Muscle of leg (tissue), 16 donors: ENCODE measurements at places on chromosomes 6 and 20. TPM values are rescaled to one million over a fixed set of nuclear protein-coding genes. Genes with fewer than 3 reads are reported as not detected.

CDH26 gene
- total RNA-seq = 0.40 TPM

- DNase-seq = no peak
Measured at GRCh38 chr20:11438412-11438811, 479.3 kb upstream of the BTBD3 start.

CAGE1 gene
- total RNA-seq = 0.04 TPM

HLA-DRB5 gene
- total RNA-seq = 8.4 TPM

DNA sequence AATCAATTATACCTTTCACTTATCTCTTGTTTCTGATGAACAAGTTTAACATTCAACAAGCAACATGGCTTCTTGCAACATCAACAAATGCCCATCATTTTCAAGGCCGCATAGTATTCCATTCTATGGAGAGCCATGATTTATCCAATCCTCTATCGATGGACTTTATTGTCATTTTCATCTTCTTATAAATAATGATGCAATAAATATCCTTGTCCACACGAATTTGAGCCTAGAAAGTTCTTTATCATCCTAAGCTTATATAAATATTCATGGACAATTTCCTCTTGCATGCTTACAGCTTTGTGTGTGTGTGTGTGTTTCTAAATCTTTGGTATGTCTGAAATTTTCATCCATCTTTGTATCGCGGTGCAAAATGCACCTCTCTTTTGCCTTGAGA lies 29.1 kb downstream of the TOX2 start:
- no peak for DNase-seq

- DNase-seq = no peak
Measured at GRCh38 chr6:82381278-82381677, 17.7 kb downstream of the TPBG start.

DNA sequence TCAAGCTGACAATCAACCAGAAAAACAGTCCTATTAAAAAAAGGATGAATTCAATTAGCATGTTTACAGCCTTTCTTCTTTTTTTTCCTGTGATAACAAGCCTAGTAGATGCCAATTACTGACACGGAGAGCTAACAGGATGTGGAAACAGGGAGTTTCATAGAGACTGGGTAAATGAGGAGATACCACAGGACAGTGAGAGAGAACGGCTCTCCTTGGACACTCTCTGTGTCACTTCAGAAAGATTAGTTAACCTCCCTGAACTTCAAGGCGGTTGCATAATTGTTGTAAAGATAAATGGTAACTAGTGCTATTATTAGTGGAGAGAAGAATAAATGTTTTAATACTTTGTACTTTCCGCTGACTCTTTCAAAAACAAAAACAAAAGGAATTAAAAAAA lies 14.8 kb downstream of the SLC17A5 start:
- DNase-seq = no peak

MCM9 gene
- 11.9 TPM for total RNA-seq

GRCh38 chr6:109498936-109499335 lies 15.9 kb upstream of the ZBTB24 start:
- DNase-seq = no peak

- no peak for DNase-seq
Measured at GRCh38 chr20:50728486-50728980, 2.8 kb upstream of the PARD6B start.

DNA sequence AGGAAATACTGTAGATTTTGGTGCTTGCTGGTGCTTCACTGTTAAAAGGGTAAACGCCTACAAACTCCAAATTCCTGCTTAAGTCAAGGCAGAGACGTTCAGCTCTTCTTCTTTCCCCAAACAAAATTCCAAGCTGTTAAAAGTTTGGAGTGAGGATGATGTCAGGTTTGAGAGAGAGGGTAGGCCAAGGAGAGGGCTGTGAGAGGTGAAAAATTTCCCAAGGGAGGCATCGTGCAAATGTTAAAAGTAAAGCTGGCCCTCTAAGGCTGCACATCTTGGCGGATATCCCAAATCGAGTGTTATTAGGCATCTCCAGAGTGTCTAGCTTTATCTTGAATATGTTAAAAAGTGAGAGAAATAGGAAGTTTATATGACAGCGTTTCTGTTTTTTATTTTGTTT lies 651.8 kb downstream of the QKI start:
- DNase-seq = peak; percentile 91

- no peak for DNase-seq
Measured at GRCh38 chr6:52130440-52130839, 43.0 kb upstream of the PKHD1 start.

DNA sequence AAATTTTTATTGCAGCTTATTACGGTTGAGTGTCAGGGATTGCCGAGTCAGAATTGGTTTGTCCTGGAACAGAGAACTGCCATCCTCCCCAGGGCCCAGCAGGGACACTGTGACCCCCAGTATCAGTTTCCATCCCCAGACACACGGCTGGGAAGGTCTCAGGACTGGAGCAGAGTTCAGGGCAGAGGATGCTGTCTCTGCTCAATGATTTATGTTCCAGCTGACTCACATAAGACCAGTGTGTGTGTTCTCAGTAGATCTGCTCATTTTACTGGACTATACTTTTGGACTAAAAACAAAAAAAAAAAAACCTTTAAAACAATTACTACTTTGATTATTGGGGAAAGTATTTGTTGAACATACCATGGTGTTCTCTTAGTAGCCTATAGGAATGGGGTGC lies 44.2 kb downstream of the FNDC1 start:
- DNase-seq = no peak

DNA sequence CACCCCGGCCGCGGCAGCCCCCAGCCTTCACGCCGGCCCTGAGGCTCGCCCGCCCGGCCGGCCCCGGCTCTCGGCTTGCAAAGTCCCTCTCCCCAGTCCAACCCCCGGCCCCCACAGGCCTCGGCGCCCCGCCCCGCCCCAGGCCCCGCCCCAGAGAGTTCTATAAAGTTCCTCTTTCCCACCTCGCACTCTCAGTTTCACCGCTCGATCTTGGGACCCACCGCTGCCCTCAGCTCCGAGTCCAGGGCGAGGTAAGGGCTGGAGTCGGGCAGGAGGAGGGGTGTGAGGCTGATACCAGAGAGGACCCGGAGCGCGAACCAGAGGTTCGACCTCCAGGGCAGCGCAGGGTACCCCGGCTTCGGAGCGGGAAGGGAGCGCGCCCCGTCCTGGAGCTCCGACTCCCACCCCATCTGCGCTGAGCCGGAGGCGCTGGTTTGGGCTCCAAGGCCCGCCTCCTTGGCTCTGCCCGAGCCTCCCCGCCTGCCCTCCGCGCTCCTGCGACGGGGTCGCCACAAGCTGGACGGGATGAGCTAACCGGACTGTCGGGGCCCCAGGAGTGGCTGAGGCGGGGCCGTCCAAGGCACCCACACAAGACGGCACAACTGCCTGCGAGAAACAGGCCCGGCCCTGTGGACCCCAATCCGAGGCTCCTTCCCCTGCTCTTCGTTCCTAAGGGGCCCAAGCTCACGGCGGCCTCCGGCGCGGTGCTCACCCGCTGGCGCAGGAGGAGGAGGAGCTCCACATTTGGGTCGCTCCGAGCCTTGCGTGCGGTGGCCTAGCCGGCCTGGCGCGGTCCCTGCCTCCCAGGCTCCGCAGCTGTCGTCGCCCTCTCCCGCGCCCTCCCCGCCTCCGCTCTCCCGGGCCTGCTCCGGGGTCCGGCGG lies at the start of gene IRF4:
IRF4 (plus strand) TSS at position 194 of the 882 bp plus-strand sequence. CDS start 1,401 bp downstream, outside the sequence.
- no peak for DNase-seq

GRCh38 chr20:4437131-4437530 lies 284.6 kb upstream of the PRND start:
- no peak for DNase-seq

- no peak for DNase-seq
Measured at GRCh38 chr6:26019967-26020328, 57.3 kb downstream of the TRIM38 start.

PPARD gene
- 5.9 TPM for total RNA-seq

DNA sequence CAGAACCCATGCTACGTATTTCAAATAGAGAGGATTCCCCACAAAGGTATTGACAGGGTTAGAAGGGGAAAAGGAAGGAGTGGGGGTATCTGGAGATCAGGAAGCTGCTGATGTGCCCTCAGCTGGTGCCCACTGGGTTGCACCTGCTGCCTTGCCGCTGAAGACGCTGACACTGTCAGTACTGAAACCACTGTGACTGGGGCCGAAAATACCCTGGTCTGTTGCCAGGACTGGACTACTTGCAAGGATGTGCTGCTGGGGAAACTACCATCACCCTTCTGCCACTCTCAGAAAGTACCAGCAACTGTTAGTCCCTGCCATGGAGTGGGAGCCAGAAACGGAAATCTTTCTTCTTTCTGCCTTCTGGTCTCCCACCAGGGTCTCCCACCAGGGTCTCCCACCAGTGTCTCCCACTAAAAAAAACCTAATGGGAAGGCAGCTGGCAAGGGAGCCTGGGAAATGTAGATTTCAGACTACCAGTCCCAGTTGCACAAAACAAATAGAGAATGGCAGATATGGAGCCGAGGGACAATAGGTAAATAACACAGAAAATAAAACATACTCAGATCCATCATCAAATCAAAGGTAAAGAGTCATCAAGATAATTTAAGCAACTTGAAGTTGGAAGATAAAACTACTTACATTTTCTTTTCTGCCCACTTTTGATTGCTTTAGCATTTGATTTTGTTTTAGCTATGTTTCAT lies 204.8 kb downstream of the TPBG start:
- peak; percentile 66 for DNase-seq

- DNase-seq = no peak
Measured at GRCh38 chr20:38392356-38392755, 42.8 kb downstream of the SNHG17 start.

GRCh38 chr20:59134182-59134581 lies 29.4 kb upstream of the ZNF831 start:
- DNase-seq = no peak

MAPK13 gene
- 2.3 TPM for total RNA-seq

PLAGL2 gene
- total RNA-seq = 3.3 TPM

ZC2HC1B gene
- 0.53 TPM for total RNA-seq

GRCh38 chr6:157430834-157431233 lies 49.8 kb downstream of the ZDHHC14 start:
- no peak for DNase-seq

DNA sequence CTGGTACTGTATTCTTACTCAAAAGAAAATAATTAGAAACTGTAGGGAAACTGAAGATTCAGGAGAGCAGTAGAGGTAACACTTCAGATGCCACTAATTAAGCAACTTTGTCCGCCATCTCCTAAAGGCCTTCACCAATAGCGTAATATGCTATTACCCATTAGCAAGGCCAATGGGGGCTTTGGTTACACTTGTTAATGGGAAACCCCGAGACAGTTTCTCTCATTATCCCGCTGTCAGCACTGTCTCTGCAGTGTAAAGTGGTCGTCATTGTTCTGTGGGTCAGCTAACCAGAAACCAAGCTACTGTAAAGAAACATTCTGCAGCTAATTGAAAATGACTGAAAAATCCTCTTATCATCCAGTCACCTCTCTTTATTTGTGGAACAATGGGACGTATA lies 468.0 kb upstream of the POU3F2 start:
- DNase-seq = no peak

FOXA2 gene
- not detected for total RNA-seq

MLN gene
- total RNA-seq = not detected

SLC25A27 gene
- 18.6 TPM for total RNA-seq

C6orf15 gene
- not detected for total RNA-seq

- no peak for DNase-seq
Measured at GRCh38 chr6:157263881-157264397, 59.4 kb downstream of the TMEM242 start.

BMP6 gene
- total RNA-seq = 1.3 TPM

GRCh38 chr20:46546936-46547335 lies 3.5 kb downstream of the OCSTAMP start:
- no peak for DNase-seq

DPPA5 gene
- not detected for total RNA-seq

DNA sequence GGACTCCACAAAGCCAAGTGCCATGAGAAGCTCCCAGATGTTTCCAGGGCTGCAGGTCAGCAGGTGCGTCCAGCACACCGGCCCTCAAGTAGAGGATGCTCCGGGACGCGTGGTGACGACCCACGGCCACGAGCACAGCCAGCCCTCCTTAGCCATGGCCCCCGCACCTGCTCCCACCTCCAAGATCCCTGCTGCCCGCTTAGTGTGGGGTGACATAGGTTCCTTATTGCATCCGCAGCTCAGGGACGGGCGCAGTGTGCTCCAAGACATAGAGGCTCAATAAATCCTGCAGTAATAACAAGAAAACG lies 138.1 kb upstream of the RPS6KA2 start:
- DNase-seq = no peak

C6orf141 gene
- 1.7 TPM for total RNA-seq

DLGAP4 gene
- 13.0 TPM for total RNA-seq

GRCh38 chr6:2626401-2626800 lies 124.3 kb downstream of the MYLK4 start:
- no peak for DNase-seq

ELOVL2 gene
- 1.5 TPM for total RNA-seq

HRH3 gene
- total RNA-seq = 0.35 TPM

GRCh38 chr6:91013511-91013910 lies 426.6 kb upstream of the MAP3K7 start:
- DNase-seq = no peak

GRCh38 chr6:113375950-113376846 lies 480.9 kb upstream of the MARCKS start:
- peak; percentile 80 for DNase-seq

GRCh38 chr6:153051801-153052200 lies 49.3 kb upstream of the MTRF1L start:
- no peak for DNase-seq
